Breast epithelium (tissue), 4 donors: ENCODE measurements at places on chromosomes 11 and 22. TPM values are rescaled to one million over a fixed set of nuclear protein-coding genes. Genes with fewer than 3 reads are reported as not detected.

GRCh38 chr11:47111318-47111804 lies 65.3 kb downstream of the ARFGAP2 start:
- H3K4me3 ChIP-seq: no peak overlapping the region
- no peaks in the 10 kb centered on the region for H3K27me3 ChIP-seq
- H3K27ac ChIP-seq: no peak overlapping the region
- DNase-seq: no peak
- no peaks in the 10 kb centered on the region for H3K4me1 ChIP-seq

DNA sequence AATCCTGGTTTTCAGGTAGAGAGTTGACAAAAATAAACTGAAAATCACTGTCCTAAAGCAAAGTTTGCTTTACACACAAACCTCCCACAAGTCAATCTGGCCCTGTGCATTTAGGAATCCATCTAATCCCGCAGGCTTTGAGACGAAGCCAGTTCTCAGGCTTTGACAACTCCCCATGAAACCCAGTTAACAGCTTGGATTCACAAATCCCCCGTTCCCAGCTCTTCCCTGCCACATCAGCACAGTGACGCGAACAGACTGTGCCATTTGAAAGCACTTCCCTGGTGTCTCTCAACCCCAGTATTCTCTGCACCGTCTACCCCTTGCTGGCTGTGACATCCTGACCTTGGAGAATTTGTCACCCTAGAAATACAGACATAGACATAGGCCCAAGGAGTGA lies 117.8 kb downstream of the OPCML start:
- H3K27me3 ChIP-seq: no peaks in the 10 kb centered on the region
- H3K27ac ChIP-seq: no peak overlapping the region

The MIOX gene
- not detected for total RNA-seq

The F2 gene
- total RNA-seq: not detected

- no peak for DNase-seq
- H3K4me1 ChIP-seq: no peaks in the 10 kb centered on the region
- no peak overlapping the region for H3K27ac ChIP-seq
- H3K4me3 ChIP-seq: no peak overlapping the region
- no peaks in the 10 kb centered on the region for H3K27me3 ChIP-seq
Observed at GRCh38 chr11:128240546-128240945, 346.8 kb downstream of the ETS1 start.

The ARHGEF17 gene
- 54.7 TPM for total RNA-seq

DNA sequence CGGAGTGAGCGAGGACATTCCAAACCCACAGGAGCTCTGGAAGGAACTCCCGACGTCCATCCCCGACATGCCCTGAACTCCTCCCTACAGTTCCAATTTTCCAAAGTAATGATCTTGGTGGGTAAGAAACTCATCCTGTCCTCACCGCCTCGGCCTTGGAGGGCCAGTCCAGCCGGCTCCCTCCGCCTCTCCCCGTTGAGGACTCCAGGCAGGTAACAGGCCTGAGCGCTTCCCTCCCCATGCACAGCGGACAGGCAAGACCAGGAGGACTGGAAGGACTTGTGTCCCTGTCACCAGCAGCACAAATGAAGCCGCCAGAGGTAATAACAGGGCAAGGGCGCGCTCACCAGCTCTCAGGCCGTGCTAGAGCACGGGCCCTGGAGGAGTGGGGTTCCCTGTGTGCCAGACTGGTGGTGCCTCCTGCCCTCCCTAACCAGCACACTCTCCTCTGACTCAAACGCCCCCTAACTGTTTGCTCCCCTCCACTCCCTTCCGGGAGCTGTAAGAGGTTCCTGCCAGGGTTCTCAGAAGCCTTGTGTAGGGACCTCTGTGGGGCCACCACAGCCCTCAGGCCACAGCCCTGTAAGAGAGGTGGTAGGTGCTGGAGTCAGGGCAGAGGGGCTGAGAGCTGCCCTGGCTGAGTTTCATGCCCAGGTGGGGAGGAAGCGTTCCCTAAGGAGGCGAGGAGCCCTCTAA lies 17.1 kb downstream of the OVOL1 start:
- no peak for DNase-seq
- H3K27ac ChIP-seq: no peak overlapping the region
- H3K36me3 ChIP-seq: no peaks in the 10 kb centered on the region
- no peaks in the 10 kb centered on the region for H3K4me1 ChIP-seq
- no peak overlapping the region for H3K4me3 ChIP-seq

- H3K4me1 ChIP-seq: no peaks in the 10 kb centered on the region
- H3K36me3 ChIP-seq: no peaks in the 10 kb centered on the region
- H3K27ac ChIP-seq: no peak overlapping the region
- no peak for DNase-seq
Observed at GRCh38 chr11:6365659-6366058, 24.6 kb upstream of the SMPD1 start.

The GVQW3 gene
- 3.9 TPM for total RNA-seq

DNA sequence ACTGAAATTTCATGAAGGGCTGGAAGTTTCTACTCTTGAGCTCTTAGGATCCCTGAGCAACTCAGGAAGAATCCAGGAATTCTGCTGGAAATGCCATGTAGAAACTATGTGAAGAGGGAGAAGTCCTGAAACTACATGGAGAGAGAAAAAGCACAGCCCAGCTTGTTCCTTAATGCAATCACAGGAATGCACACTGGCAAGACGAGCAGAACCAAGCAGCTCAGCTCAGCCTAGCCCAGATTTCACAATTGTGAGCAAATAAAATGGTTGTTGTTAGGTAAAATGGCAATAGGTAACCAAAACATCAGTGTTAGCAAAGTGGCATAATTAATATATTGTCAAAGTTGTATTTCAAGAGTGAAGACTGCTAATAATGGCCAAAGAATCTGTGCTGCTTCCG lies 28.1 kb downstream of the ZNF214 start:
- H3K4me1 ChIP-seq: no peaks in the 10 kb centered on the region
- H3K36me3 ChIP-seq: no peaks in the 10 kb centered on the region
- no peak overlapping the region for H3K27ac ChIP-seq
- DNase-seq: no peak
- H3K4me3 ChIP-seq: no peak overlapping the region
- no peaks in the 10 kb centered on the region for H3K27me3 ChIP-seq

GRCh38 chr11:57001674-57002401 lies 13.1 kb downstream of the OR5AK2 start:
- H3K27ac ChIP-seq: no peak overlapping the region
- no peaks in the 10 kb centered on the region for H3K36me3 ChIP-seq
- no peak overlapping the region for H3K4me3 ChIP-seq
- DNase-seq: no peak
- H3K4me1 ChIP-seq: no peaks in the 10 kb centered on the region

DNA sequence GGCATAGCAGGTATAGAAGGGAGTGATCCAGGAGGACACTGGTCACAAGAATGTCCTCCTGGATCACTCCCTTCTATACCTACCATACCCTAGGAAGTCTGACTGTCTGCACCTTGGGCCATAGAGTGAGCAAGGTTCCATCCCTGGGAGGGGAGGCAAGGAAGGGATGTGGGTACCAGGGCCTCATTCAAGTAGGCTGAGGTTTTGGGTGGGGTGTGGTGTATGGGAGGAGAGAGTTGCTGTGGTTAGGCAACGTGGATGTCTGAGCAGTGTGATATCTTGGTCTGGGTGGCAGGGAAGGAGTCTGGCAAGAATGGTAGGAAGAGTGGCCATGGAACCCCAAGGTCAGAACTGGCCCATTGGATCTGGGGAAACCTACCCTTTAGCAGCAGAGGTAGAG lies 13.2 kb downstream of the PPFIBP2 start:
- no peaks in the 10 kb centered on the region for H3K4me1 ChIP-seq
- no peak overlapping the region for H3K27ac ChIP-seq
- no peak overlapping the region for H3K4me3 ChIP-seq
- no peaks in the 10 kb centered on the region for H3K27me3 ChIP-seq
- H3K36me3 ChIP-seq: no peaks in the 10 kb centered on the region

DNA sequence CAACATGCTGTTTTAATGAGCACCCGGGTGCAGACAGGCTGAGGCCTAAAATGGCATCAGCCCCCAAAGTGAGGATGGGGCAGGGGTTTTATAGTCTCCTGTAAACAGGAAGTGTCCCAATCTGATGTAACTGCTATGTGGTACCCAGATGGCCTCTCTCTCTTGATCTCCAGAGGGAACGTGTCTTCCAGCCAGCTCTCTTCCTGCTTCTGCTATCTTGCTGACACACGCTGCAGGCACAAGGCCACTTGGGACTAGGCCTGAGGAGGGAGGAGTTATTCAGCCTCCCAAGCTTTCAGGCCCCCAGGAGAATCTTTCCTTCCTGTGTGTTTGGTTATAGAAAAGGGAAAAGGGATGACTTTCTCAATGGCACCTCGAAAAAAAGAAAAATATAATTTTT lies 11.4 kb upstream of the VSTM5 start:
- H3K27me3 ChIP-seq: no peaks in the 10 kb centered on the region
- H3K4me3 ChIP-seq: no peak overlapping the region
- peaks cover 3% of the 10 kb centered on the region for H3K4me1 ChIP-seq
- H3K27ac ChIP-seq: no peak overlapping the region
- no peaks in the 10 kb centered on the region for H3K36me3 ChIP-seq

The OR52I2 gene
- not detected for total RNA-seq

DNA sequence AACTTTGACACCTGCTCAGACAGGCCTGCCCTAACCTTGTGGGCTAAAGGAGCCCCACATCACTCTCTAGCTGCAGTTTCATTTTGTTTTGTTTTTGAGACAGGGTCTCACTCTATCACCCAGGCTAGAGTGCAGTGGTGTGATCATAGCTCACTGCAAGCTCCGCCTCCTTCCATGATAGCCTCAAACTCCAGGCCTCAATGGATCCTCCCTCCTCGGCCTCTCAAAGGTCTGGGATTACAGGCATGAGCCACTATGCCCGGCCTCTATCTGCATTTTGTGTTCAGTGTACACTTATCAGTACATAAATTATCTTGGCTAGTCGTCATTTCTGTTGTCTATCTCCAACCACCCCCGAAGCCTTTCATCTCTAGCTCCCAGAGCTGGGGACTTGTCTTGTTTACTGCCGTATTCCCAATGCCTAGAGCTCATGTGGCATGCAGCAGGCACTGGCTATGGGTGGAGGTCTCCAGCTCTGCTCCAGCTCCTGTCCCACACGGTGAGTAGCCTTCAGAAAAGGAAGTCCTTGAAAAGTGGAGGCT lies 22.1 kb upstream of the PEX26 start:
- no peak for DNase-seq
- H3K4me3 ChIP-seq: no peak overlapping the region
- no peaks in the 10 kb centered on the region for H3K27me3 ChIP-seq
- H3K36me3 ChIP-seq: no peaks in the 10 kb centered on the region

The RFPL1 gene
- total RNA-seq: not detected

DNA sequence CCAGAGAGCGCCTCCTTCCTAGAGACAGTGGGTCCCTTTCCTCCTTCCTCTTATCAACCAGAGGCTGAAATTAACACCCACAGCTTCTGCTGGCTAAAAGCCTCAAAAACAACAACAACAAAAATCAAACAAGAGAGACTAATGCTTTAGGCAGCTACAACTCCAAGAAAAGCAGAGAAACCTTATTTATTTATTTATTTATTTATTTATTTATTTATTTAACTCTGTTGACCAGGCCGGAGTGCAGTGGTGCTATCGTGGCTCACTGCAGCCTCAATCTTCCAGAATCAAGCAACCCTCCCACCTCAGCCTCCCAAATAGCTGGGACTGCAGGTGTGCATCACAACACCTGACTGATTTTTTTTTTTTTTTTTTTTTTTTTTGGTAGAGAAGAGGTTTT lies 2.6 kb upstream of the B3GNT6 start:
- DNase-seq: no peak
- H3K36me3 ChIP-seq: no peaks in the 10 kb centered on the region
- no peak overlapping the region for H3K27ac ChIP-seq

DNA sequence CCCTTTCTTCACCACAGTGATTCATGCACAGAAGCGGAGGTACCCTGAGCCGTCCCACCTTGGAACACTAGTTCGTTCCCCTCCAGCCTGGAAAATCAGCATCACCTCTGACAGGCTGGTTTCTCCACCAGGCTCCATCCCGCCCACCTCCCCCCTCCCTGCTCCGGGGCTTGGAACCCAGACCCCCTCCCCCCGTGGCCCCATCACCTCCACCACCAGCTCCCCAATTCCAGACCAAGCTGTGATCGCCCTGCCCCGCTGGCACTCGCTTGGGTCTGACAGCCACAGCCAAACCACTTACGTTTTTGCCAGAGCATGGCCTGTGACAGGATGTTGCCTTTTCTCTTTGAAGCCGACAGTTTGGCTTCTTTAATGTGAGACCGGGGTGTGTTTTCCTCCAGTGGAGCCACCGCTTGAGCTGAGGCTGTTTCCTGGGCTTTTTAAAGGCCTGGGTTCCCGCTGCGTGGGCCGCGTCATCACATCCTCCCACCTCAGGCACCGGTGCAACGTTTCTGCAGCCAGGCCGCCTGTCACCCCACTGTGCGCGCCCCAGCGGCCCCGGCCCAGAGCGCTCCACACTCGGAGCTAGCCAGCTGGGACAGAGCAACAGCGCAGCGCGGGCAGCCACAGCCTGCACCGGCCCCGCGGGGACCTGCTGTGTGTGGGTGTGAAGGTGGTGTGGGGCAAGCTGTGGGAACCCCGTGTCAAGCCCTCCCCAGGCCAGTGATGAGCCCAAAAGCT lies at the start of gene POU2AF1:
POU2AF1 (minus strand) TSS at position 415 of the 741 bp plus-strand sequence; CDS start at position 317, 98 bp downstream.
- peak within 1 kb of the TSS; percentile 56 for H3K27ac ChIP-seq
- no peaks in the 10 kb centered on the region for H3K36me3 ChIP-seq
- DNase-seq: peak; percentile 52
- peak within 1 kb of the TSS; percentile 25 for H3K4me3 ChIP-seq

DNA sequence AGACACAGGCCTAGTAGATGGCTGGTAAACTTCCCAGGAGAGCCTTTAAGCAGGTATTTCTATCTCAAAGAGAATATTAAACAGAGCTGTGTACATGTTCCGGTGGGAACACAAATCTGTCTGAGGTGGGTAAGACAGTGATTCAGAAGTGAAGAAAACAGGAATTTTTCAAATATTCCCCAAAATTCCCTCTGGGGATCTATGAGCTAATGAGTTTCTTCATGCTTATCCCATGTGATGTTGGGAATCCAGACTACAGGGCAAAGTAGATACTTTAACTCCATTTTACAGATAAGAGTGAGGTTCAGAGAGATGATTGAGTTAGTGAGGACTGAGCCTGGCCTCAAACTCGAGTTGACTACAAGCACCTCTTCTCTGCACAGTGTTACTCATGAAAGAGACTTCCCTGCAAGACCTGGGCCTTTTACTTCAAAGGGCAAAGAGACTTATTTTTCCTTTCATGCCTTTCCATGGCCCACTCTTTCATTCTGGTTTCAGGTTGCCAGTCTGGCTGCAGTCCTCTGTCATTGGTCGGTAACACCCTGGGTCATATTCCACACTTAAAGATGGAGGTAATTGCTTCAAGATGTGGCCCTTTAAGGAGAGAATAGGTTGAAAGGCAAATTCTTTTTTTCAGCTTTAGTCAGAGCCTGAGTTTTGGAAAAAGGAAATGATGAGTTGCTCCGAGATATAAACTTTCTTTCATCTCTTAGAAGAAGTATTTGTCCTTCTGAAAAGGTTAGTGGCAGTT lies 70.1 kb downstream of the CYB5R2 start:
- no peaks in the 10 kb centered on the region for H3K27me3 ChIP-seq
- peak overlapping the region; percentile 40 for H3K27ac ChIP-seq

- no peaks in the 10 kb centered on the region for H3K36me3 ChIP-seq
- peak overlapping the region; percentile 85 for H3K27ac ChIP-seq
- H3K4me3 ChIP-seq: no peak overlapping the region
- H3K27me3 ChIP-seq: no peaks in the 10 kb centered on the region
Observed at GRCh38 chr11:12417691-12418611, 40.6 kb downstream of the PARVA start.
